ENCODE measurements at places on chromosomes 6 and 20. TPM values are rescaled to one million over a fixed set of nuclear protein-coding genes. Genes with fewer than 3 reads are reported as not detected.

Gene HLA-DRA
- not detected for total RNA-seq

Gene ELOVL4
- total RNA-seq: under 0.01 TPM

Gene ENPP4
- 0.87 TPM for total RNA-seq

Gene EFCAB8
- total RNA-seq: under 0.01 TPM

Gene PI16
- total RNA-seq: not detected

Gene MAP1LC3A
- 38.7 TPM for total RNA-seq

All from lung microvascular endothelial cell (primary cell).